ENCODE measurements at places on chromosomes 7 and 10.

DNA sequence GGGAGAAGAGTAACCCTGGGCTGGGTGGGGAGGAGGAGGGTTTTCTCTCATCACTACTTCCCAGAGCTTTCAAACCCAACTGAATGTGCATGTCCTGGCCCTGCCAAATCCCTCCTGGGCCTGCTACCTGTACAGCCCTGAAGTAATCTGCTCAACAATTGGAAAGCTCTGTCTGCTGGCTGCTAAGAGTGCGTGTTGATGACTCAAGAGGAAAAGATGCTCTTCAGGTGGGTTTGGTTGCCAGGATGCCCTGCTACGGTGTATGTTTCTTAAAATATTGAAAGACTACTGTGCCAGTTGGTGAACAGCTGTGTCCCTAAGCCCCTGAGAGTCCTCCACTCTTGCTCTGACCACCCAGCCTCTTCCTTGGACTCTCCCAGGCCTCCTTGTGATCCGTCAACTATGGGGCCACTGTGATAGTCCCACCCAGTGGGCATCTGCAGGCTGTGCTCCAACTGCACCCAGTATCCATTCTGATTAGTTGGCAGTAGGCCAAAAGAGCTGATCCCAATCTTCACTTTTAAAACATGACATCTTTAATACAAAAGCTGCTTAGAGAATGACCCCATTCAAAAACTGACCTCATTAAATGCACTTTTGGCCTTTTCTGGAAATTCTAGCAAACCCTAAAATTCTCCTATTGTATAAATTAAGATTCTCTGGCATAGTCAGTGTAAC lies 85.6 kb downstream of the AOAH start:
- DNase-seq, result no peak

DNA sequence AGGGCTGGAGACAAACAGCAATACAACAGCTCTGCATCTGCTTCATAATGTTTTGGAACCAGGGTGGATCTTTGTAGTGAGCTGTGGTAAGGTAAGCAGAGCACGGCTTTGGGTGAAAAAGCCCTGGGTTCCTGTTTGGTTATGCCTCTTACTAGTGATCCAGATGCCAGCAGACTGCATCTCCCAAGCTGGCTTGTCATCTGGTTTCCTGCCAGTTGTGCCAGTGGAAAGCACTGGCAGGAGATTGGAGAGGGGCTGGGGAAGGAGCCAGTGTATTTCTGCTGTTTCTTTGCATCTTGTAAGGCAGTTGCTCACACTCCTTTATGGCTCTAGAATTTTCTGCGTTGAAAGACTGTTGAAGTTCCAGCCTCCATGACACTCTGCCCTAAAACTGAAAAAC lies 137.6 kb downstream of the TSPAN12 start:
- DNase-seq, result no peak

DNA sequence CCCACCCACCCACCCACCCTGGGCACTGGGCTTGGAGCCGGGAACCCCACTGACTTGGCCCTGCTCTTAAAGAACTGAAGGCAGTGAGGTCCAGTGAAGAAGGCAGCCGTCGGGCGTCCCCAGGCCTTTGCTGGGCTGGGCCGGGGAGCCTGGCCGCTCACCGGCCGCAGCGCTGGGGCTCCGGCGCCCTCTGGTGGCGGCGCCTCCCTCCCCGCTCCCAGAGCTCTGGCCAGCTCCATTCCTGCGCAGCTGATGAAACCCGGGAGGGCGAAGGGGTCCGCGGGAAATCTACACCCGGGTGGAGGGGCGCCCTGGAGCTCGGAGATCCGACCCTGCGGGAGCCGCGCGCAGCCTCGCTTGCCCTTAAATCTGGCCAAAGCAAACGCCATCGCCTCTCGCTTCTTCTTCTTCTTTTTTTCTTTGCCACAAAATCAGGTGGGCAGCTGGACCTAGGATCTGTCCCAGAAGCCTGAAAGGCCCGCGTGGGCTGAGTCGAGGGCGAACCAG lies 1.7 kb upstream of the CXCL12 start:
- DNase-seq, result no peak

GRCh38 chr7:35754741-35755140 lies 46.1 kb upstream of the SEPTIN7 start:
- DNase-seq, result no peak

- DNase-seq, result no peak
These were observed 45.7 kb downstream of the COPG2 start for GRCh38 chr7:130622866-130623265.

GRCh38 chr7:42522227-42522991 lies 285.4 kb upstream of the GLI3 start:
- DNase-seq, result no peak

- DNase-seq, result no peak
These were observed 32.0 kb upstream of the MKI67 start for GRCh38 chr10:128158021-128158795.

DNA sequence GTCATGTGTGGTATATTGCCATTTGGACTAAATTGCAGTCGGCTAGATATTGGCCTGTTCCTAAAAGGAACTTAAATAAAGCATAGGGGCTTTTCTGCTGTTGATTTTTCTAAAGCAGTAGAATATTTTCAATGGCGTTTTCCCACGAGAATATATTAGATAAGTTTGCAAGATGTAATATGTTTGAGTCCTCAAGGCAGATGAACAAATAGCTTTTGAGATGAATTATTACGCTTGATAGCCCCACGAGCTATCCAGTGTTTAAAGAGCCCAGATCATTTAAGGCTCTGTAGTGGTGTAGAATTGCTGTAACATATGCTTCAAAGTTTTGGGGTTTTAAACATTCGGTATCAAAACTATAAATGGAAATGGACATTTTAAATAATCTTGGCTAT lies 2.9 kb downstream of the CELF2 start:
- DNase-seq, result no peak

Measured in stimulated activated CD8-positive, alpha-beta memory T cell treated with anti-CD3 and anti-CD28 coated beads, Interleukin-4, amount 100 ng/mL, for 1 hour (primary cell).